ENCODE measurements at places on chromosomes 13 and 19.
A peak's percentile ranks its signal among the peaks of the same experiment; 100 is the strongest.

GRCh38 chr13:40221460-40222201 is 444.8 kb downstream of the FOXO1 start:
- H3K4me3 ChIP-seq: peak overlapping the region; percentile 25
- H3K36me3 ChIP-seq: no peaks in the 10 kb centered on the region
- DNase-seq: peak; percentile 80

DNA sequence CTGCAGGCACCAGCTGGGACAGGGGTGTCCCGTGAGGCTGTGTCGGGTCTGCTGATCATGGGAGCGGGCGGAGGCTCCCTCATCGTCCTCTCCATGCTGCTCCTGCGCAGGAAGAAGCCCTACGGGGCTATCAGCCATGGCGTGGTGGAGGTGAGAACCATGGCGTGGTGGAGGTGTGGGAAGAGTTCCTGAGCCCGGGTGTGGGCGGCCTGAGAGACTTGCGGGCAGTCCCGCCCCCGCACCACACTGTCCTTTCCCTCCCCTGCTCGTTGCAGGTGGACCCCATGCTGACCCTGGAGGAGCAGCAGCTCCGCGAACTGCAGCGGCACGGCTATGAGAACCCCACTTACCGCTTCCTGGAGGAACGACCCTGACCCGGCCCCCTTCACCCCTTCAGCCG is 10.7 kb downstream of the APLP1 start:
- H3K4me3 ChIP-seq: no peak overlapping the region
- H3K4me1 ChIP-seq: peaks cover 9% of the 10 kb centered on the region
- H3K27me3 ChIP-seq: peaks cover 24% of the 10 kb centered on the region
- DNase-seq: no peak
- H3K27ac ChIP-seq: no peak overlapping the region

DNA sequence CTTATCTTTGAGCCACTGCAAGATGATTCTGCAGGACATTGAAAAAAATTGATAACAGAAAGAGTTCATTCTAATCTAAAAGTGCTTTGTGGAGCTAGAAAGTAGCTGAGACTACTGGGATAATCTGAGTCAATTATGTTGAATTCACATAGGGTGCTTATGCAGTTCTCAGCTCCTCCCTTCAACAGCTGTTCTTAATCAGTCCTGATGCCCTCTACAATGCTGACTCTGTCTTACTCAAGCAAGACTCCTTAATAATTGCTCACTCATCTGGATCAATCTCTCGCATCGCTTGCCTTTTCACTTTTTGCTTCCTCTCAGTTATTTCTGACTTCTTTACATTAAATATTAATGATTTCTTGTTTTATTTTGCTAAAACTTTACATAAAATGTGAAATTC is 182.1 kb downstream of the PCDH17 start:
- no peaks in the 10 kb centered on the region for H3K4me1 ChIP-seq
- no peak for DNase-seq
- no peak overlapping the region for H3K27ac ChIP-seq
- H3K36me3 ChIP-seq: no peaks in the 10 kb centered on the region

DNA sequence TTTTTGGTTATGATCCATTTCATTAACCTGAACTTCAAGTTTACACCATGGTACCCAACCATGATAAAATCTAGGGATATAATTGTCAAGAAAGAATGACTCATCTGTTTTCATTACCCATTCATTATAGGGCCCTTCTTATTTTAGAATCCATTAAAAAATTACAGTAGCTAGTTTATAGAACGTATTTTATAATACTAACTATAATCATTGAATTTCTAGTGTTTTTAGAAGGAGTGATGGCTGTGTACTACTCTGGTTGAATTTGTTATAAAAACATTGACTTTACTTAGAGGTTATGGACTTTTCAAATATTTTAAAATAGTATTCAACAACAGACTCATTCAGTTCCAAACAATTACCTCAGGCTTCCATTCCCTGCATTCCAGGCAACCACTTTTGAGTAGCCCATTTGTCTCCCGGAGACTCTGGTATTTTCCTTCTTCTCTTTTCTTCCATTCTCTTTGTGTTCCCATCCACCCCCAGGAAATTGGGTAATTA is 71.9 kb upstream of the KLF12 start:
- H3K27ac ChIP-seq: no peak overlapping the region
- DNase-seq: no peak
- H3K36me3 ChIP-seq: no peaks in the 10 kb centered on the region
- peaks cover 4% of the 10 kb centered on the region for H3K4me1 ChIP-seq
- no peak overlapping the region for H3K4me3 ChIP-seq

- peaks cover 15% of the 10 kb centered on the region for H3K36me3 ChIP-seq
- H3K27ac ChIP-seq: no peak overlapping the region
- H3K27me3 ChIP-seq: no peaks in the 10 kb centered on the region
Observed at GRCh38 chr19:991174-991931, 7.2 kb downstream of the WDR18 start.

DNA sequence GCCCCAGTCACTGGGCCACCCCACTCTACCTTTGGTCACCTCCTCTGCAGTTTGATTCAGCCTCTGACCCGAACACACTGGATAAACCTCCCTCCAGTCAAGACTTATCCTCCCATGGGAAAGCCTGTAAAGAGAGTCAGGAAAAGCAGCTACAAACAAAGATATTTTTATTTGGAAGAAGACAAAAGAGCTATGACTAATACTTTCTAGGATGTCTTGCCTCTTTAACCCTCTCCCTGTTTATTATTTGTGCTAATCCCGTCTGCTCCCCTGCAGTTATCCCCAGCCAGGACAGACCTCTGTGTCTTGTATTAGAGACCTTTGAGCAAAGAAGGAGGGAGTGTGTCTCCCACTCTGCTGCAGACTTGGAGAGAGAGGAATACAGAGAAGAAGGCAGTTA is 178.3 kb downstream of the EFNB2 start:
- H3K27ac ChIP-seq: no peak overlapping the region
- no peaks in the 10 kb centered on the region for H3K36me3 ChIP-seq
- peaks cover 12% of the 10 kb centered on the region for H3K27me3 ChIP-seq

- peaks cover 5% of the 10 kb centered on the region for H3K4me1 ChIP-seq
- H3K4me3 ChIP-seq: no peak overlapping the region
- H3K36me3 ChIP-seq: no peaks in the 10 kb centered on the region
Observed at GRCh38 chr13:50612717-50613116, 230.8 kb downstream of the DLEU7 start.

- H3K36me3 ChIP-seq: no peaks in the 10 kb centered on the region
- H3K4me1 ChIP-seq: peaks cover 45% of the 10 kb centered on the region
- no peak overlapping the region for H3K4me3 ChIP-seq
- no peak for DNase-seq
- peak overlapping the region; percentile 54 for H3K27ac ChIP-seq
- no peaks in the 10 kb centered on the region for H3K27me3 ChIP-seq
Observed at GRCh38 chr19:7214324-7215089, 79.7 kb downstream of the INSR start.

- no peak for DNase-seq
- H3K4me1 ChIP-seq: peaks cover 4% of the 10 kb centered on the region
- peak overlapping the region; percentile 49 for H3K4me3 ChIP-seq
- peaks cover 31% of the 10 kb centered on the region for H3K27me3 ChIP-seq
- H3K27ac ChIP-seq: no peak overlapping the region
Observed at GRCh38 chr19:58059671-58060078, 593 bp downstream of the ZNF135 start.

DNA sequence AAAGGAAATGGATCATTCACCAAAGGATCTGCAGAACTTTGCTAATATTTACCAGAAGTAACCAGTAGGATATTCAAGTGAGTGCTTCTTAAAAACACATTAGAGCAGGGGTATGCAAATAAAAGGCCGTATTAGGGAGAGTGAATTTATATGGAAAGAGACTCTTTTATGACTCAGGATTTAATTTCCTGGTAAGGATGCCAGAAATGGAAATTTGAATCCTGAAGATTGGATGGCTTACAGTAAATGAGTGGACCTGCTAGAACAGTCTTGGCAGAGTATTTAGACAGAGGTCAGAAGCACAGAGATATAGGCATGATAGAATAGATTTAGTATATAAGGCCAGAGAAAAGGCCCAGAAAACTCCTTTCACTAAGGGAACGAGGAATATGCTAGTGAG is 201.6 kb downstream of the SLITRK5 start:
- no peaks in the 10 kb centered on the region for H3K27me3 ChIP-seq
- no peak overlapping the region for H3K4me3 ChIP-seq
- DNase-seq: no peak
- no peaks in the 10 kb centered on the region for H3K4me1 ChIP-seq
- H3K27ac ChIP-seq: no peak overlapping the region
- H3K36me3 ChIP-seq: no peaks in the 10 kb centered on the region

GRCh38 chr13:23433171-23434153 is at the start of gene SACS:
Gene SACS, minus strand, starts transcription at chr13:23433702. Its CDS starts 22,463 bp downstream, at chr13:23411239.
- DNase-seq: no peak
- H3K4me1 ChIP-seq: peaks cover 2% of the 10 kb centered on the region
- peak within 1 kb of the TSS; percentile 34 for H3K4me3 ChIP-seq
- H3K36me3 ChIP-seq: no peaks in the 10 kb centered on the region

DNA sequence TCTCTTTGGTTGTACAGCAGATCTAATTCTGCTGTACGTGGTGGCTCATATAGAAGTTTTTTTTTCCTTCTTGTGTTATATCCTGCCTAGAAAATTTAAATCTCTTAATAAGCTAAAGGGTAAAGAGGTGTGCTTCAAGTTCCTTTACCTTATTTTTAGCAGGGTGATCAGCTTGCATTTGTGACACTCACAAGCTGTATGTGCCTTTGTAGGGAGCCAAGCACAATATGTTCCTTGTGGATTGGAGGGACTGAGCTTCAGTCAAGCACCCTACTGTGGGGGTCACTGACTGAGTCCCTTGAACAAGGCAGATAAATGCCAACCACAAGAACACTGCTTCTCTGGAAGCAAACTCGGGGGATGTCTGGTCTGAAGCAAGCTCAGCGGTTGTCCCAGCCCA is 12.6 kb upstream of the ERICH6B start:
- no peaks in the 10 kb centered on the region for H3K4me1 ChIP-seq
- no peak overlapping the region for H3K27ac ChIP-seq
- peaks cover 7% of the 10 kb centered on the region for H3K27me3 ChIP-seq
- no peak for DNase-seq

DNA sequence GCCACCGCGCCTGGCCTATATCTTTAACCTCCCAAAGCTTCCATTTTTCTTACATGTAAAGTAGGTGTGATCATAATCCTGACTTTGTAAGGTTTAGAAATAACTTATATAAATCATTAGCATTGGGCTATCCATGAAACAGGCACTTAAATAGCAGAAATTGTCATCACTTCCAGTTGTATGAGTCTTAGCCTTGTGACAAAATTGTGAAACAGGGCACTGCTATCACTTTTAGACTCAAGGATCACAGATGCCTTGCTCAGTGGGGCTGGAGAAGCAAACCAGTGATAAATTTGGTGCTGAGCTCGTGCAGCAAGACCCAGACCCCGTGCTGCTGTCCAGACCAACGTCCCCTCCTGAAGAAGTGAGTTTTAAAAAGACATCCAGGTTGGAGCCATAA is 209.7 kb downstream of the KATNAL1 start:
- H3K27ac ChIP-seq: no peak overlapping the region
- H3K4me3 ChIP-seq: no peak overlapping the region
- no peaks in the 10 kb centered on the region for H3K36me3 ChIP-seq
- DNase-seq: no peak
- H3K4me1 ChIP-seq: no peaks in the 10 kb centered on the region

GRCh38 chr13:55361141-55361540 is 1779.6 kb upstream of the PRR20A start:
- H3K36me3 ChIP-seq: no peaks in the 10 kb centered on the region
- DNase-seq: no peak
- no peak overlapping the region for H3K27ac ChIP-seq
- H3K4me3 ChIP-seq: no peak overlapping the region
- H3K4me1 ChIP-seq: no peaks in the 10 kb centered on the region

- H3K36me3 ChIP-seq: no peaks in the 10 kb centered on the region
- DNase-seq: peak; percentile 20
- H3K27ac ChIP-seq: no peak overlapping the region
Observed at GRCh38 chr13:113653264-113654174, 4.5 kb downstream of the ATP4B start.

DNA sequence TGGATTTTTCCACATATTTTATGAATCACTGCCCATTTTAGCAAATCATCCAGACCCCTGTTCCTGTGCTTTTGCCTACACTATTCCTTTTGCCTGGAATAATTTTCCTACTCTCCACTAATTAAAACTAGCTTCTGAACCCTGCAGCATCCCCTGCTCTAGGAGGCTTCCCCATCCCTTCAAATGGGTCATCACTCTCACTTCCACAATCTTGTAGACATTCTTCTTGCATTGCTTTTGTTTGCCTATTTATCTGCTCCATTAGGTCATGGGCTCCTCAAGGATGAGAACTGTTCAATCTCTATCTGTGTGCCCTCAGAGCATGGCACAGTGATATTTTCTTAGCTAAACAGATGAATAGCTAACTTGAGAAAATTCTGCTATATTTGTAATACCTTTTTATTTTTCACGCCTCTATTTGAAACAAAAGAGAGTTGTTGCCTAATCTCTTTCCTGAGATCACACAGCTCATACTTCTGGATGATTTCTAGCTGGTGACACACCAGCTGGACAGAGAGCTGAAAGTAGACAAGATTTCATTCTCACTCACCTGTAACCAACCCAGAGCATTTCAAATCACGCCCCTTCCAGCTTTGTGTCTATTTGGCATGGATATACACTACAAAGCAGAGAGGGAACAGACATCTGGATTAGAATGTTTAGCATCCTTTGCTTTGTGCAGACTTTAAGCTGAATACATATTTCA is 466.0 kb downstream of the FOXO1 start:
- no peak overlapping the region for H3K4me3 ChIP-seq
- H3K27ac ChIP-seq: peak overlapping the region; percentile 19
- peaks cover 2% of the 10 kb centered on the region for H3K36me3 ChIP-seq
- peaks cover 41% of the 10 kb centered on the region for H3K4me1 ChIP-seq
- DNase-seq: no peak

DNA sequence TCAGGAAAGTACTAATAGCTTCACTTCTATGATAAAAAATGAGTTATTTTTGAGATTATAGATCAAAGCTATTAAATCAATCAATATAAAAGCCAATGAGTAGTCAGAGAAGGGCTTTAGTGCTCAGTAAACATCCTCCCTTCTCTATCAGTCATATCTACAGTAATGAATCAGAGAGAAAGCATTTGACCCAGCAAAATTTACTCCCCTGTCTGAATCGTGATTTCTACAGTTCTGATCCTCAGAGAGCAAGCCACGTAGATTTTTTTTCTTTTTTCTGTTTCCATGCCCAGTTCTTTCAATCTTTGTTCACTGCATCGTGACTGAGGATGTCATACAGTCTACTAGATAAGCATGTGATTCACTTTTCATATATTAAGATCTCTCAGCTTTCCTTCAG is 16.2 kb upstream of the MBNL2 start:
- peaks cover 15% of the 10 kb centered on the region for H3K4me1 ChIP-seq
- H3K4me3 ChIP-seq: no peak overlapping the region
- no peaks in the 10 kb centered on the region for H3K36me3 ChIP-seq
- no peak overlapping the region for H3K27ac ChIP-seq

DNA sequence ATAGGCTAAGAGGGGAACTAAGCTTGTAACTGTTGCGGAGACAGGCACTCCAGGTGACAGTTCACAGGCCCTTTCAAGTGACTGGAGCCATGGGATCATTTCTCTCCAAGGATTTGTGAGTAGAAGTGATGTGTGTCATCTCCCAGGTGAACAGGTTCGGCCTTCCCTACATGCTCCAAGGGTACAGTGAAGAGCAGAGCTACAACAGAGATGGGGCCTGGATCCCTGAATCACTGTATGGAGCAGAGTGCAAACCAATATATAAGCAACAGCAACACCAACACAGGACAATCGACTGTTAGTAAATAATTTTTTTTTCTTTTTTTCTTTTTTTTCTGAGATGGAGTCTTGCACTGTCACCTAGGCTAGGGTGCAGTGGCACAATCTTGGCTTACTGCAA is 15.0 kb downstream of the ZSCAN18 start:
- no peak overlapping the region for H3K27ac ChIP-seq
- H3K36me3 ChIP-seq: peaks cover 33% of the 10 kb centered on the region
- H3K27me3 ChIP-seq: no peaks in the 10 kb centered on the region
- no peaks in the 10 kb centered on the region for H3K4me1 ChIP-seq
- H3K4me3 ChIP-seq: no peak overlapping the region
- DNase-seq: no peak
